Stimulated activated CD8-positive, alpha-beta memory T cell treated with anti-CD3 and anti-CD28 coated beads, Interleukin-4, amount 100 ng/mL, for 1 hour (primary cell): ENCODE measurements at places on chromosomes 1 and 21.

DNA sequence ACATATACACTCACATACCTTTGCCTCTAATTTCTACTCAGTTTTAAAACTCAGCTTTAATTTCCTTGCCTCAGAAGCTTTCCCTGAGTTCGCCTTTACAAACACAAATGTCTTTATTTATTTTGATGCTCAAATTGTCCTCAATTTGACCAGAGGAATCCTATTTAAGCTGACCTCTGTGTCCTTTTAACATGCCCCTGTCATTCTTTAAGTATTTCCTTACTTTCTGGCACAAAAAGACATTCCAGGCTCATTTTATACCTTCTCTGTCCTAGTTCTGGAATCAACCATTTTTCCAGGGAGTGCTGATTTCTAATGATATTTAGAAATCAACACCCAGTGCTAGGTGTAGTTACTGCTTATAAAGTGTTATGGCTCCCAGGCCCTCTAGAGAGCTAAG, 82.5 kb downstream of the OSBPL9 start:
- no peak for DNase-seq

DNA sequence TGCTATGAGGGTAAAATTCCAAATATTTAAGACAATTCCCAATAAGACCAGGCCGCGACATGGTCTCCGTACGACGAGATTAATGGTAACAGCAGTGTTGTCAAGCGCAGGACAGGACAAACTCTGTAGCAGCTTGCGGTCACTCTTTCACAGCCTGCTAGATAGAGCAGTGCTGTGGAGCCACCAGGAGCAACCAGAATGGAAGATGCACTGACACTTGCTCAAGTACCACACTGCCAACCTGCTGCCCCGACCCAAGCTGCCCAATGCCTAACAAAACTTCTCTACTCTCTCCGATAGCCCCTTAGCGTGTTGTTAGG, 636 bp downstream of the WARS2 start:
- no peak for DNase-seq

DNA sequence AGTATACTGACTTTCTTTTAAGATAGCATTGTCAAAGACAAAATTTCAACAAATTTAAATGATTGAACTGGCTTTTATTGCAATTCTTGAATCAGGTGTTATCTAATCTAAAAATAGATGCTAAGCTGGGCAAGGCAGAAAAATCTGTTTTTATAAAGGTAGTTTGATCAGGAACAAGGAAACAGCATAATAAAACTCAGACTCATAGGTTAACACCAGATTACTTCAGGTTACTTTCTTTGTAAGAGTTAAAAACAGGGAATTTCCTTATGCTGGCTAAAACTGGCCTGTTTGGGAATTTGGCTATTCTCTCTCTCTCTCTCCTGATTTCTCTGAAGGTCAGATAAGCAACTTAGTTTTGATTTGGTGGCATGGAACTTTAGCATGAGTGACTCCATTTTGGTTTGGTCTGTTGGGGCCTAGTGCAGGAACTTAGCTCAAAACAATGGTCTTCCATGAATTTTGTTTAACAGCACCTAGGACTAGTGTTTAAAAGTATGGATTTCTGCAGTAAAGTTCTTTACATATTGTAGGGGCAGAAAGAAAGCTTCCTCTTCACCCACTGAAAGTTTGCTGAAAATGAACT, 24.2 kb upstream of the IVNS1ABP start:
- no peak for DNase-seq

GRCh38 chr1:160837558-160838205, 25.0 kb downstream of the CD244 start:
- DNase-seq, result peak; percentile 69

DNA sequence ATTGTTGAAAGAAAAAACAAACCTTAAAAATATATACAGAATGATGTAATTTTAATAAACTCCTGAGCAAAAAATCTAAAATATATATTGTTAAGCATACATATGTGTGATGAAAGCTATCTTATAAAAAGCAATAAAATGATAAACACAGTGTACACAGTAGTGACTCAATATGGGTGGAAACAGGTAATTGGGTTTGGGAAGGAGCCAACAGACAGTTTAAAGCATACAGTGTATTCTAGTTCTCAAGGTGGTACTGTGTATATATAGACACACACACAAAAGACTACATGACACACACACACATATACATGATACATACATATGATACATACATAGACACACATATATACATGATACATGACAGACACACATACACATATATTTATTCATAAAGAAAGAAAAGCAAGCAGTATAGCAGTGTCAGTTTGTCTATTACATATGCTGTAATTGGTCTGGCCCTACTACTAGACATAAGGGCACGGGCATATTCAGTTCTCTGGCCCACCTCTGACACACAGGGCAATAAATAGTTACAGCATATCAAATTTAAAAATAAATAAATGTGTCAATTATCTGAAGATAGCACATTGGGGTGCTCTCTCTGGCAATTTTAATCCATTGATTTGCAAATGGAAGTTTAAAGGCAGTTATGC, 330.2 kb downstream of the S1PR1 start:
- DNase-seq, result no peak

DNA sequence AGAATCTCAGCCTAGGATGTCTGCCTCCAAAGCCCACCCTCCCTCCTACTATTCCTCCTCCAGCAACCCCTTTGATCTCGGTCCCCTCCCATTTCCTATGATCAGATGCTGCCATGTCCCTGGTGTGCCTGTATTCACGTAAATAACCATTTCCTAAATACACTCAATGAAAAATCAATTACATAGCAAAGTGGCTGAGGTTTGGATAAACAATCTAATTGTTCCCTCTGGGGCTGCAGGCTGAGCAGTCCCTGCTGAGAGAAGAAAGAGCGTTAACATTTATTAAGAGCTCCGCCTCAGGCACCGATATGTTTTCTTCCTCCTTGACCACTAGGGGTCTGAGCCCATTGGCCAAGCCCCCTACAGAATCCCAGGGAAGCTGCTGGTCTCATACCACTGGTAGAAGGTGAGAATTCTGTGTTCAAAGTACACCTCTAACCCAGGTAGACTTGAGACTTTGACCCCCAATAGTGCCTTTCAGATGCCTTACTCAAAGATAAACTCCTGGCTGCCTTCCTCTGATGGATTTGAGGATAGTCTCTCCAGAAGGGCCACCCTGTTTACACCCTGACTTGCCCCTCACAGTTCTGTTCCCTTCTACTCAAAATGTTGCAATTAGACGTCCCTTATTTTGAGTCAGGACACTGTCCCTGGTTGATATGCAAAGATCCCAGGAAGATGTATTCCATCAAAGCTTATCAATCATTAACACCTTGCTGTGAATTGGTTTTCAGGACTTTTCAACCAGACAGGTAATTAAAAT, 33.9 kb upstream of the CAMK1G start:
- no peak for DNase-seq

DNA sequence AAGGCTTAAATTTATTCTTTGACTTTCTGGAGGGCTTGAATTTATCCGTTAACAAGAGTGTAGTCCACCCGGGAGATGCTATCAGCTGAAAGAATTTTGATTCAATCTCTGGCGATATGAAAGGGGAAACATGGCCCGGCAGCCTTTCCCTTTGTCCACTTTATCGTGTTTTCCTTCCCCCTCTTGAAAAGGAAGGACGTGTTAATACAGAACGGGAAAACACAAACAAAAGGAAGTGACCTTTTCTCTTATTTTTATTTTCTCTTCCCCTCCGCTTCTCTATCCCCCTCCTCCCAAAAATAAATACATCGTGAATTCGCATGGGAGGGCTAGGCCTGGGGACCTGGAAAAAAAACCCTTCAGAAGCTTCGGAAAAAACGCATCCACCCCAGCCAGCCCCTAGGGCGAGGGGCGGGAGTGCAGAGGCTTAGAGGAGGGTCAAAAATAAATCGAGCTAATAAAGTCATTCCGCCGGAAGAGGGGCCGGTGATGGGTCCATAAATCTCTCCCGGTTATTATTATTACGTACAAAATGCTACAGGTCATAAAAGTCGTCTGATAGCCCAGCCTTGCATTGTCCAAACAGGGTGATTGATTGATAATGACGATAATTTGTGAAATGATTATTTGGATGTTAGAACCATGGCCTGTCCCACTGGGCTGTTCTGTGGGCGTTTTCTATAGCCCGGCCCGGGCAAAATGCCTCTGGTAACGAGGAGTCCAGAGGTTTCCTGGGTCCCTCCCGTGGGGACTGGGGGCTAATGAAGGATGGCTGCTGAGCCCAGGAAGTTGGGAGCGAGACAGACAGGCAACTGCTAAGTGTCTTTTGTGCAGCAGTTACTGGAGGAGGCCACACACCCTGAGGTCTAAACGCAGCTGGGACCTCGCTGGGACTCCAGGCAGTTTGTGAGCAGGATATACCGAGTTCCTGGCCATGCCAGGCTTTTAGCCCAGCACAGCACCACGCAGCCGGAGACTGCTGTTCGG, 179.4 kb downstream of the PRDM16 start:
- no peak for DNase-seq

DNA sequence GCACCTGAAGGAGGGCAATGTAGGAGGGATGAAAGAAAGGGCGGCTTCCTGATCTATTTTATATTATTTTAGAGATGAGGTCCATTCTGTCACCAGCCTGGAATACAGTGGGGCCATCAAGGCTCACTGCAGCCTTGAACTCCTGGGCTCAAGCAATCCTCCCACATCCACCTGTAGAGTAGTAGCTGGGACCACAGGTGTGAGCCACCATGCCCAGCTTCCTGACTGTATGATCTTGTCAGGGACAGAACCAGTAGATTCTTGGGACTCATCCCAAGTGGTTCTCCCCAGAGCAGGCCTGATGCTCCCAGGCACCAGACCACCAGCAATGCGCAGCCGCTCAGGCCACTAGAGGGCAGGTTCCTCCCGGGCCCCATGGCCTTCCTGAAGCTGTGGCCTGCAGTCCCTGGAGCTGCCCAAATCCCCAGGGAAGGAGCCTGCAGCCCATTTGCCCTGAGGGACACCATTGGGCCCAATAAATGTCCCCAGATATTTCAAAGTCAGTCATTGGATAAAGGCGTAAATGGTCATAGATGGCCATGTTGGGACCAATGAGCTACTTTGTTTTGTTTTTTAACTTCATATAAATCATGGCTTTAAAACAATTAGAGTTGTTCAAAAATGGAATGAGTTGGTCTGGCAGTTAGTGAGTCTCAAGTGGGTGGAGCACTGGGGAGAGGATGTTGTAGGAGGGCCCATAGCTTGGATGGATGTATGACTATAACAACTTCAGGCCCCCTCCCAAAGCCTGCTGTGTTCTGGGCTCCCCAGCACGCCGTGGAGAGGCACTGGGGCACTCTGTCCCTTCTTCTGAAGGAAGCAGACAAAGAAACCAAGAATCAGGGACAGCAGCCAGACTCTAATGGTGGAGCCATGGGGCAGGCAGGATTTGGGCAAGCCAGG, 44.7 kb upstream of the GOLT1A start:
- no peak for DNase-seq

DNA sequence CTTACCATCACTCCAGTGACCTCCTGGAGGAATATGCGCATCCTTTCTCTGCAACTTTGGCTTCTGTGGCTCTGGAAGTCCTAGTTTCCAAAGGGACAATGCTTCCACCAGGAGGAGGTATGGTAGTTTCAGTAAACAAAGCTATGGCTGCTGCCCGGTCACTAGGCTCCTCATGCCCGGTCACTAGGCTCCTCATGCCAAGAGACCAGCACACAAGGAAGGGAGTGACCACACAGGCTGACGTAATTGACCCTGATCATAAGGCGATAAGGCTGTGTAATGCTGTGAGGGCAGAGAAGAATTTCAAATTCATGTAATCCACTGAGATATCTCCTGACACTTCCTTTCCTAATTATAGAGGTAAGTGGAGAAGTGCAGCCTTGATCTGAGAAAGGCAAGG, 102.9 kb downstream of the DTL start:
- no peak for DNase-seq

DNA sequence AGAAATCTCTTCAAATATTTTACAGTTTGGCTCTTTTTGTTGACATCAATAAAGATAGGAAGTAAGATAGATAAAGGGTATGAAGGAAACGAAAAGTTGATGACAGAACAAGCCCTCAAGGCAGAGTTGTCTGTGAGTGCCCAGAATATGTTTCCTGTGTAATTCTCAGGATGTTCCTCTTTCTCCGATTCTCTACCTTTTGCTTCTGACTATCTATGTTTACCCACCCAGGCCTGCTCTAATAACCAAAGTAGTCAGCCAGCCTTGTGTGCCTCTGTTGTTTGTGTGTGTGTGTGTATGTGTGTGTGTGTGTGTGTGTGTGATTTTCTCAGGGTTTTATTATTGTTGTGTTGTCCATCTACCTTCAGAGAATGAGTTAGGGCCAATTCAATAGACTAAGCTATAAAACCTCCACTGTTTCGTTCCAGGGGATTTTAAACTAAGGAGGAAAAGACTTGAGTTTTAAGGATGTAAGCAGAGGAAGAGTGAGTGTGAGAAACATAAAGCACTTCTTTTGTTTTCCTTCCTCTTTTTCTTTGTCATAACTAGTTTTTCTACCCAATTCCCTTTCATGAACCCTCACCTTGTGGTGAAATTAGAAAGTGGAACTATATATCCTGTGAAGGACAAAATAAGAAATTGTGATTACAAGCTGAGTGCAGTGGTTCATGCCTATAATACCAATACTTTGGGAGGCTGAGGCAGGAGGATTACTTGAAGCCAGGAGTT, 627.4 kb upstream of the NR5A2 start:
- DNase-seq, result no peak

DNA sequence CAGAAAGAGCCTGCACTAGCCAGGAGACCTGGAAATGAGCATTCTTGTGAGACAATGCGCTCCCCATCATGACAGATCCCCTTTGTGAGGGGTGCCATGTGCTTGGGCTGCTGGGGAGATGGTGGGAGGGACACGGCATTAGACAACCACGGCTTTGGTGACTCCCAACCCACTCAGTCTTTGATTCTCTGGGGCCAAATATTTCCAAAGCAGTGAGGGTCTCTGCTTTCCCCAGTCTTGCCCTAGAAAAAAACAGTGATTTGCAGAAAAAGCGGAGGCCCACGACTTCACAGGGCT, 10.2 kb downstream of the SLC45A3 start:
- DNase-seq, result no peak

- DNase-seq, result no peak
Observed at GRCh38 chr1:147539122-147539575, 2.2 kb upstream of the BCL9 start.
